Memory B cell (primary cell): ENCODE measurements at places on chromosomes 11 and 22.

GRCh38 chr22:20126284-20127029, 5.1 kb upstream of the ZDHHC8 start:
- DNase-seq = no peak

DNA sequence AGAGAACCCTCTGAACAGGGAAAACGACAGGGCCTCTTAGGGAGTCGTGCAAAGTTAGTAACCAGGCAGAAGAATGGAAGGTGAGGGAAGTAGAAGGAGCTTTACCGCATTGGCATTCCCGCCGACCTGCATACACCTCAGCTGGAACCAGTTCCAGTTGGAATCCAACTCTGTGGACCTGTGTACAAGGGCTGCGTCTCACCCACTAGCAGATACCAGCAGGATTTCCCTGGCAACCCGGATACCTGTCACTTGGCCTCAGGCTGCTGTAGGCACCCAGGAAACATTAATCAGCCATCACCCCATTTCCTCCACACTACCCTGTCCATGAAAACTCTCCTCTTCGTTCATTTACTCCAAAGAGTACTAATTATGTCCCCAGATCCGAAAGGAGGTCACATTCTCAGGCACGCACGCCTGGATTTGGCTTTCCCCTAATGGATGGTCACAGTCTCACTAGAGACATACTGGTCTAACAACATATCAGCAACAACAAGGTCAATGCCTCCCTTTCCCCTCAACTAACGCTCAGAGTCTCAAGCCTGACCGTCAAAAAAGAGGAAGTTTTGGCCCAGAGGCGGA, 842 bp downstream of the ARFGAP2 start:
- DNase-seq = no peak

- no peak for DNase-seq
Observed at GRCh38 chr11:119759324-119759723, 30.3 kb upstream of the NECTIN1 start.

- no peak for DNase-seq
Observed at GRCh38 chr22:30829901-30830550, 135.4 kb downstream of the OSBP2 start.

GRCh38 chr22:27445881-27446280, 355.7 kb downstream of the MN1 start:
- no peak for DNase-seq

DNA sequence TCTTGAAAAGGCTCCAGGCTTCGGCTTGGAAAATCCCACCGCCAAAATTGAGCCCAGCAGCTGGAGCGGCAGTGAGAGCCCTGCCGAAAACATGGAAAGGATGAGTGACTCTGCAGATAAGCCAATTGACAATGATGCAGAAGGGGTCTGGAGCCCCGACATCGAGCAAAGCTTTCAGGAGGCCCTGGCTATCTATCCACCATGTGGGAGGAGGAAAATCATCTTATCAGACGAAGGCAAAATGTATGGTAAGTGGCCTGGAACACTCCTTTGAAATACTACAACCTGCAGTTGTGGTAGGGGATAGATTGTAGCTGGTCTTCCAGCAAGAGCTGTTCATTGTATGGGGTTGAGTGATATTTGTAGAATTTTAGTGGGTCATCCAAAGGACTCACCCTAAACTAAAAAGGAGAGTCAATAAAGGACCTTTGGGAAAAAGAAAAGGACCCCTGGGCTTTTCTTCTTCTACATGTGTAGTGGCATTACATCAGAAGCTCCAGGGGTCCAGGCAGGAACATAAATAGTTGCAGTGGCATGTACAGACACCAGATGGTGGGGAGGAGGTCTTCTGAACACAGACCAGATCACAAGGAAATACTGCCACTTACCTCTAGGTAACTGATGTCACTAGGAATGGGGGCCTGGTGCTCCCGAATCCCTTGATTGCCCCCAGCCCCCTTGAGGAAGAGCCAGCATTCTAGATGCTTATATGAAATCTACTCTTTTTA, 90.1 kb downstream of the TEAD1 start:
- DNase-seq = no peak

DNA sequence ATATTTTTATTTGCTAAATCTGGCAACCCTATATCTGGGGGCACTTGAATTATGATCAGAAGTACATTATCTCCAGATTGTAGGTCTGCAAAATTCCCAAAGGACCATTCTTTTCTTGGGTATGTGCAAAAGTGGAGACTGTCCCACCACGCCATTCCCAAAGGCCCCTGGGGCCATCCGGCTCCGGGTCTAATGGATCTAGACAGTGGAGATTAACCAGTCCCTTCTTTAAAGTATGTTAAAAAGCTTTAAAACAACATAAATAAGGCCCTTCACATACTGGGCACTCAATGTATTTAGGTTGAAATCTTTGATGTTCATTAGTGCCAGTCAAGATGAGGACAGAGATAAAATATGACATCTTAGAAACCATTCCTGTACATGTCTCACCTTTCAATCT, 124.1 kb downstream of the MAML2 start:
- DNase-seq = no peak

- no peak for DNase-seq
Observed at GRCh38 chr11:45810431-45811108, 5.6 kb downstream of the SLC35C1 start.

DNA sequence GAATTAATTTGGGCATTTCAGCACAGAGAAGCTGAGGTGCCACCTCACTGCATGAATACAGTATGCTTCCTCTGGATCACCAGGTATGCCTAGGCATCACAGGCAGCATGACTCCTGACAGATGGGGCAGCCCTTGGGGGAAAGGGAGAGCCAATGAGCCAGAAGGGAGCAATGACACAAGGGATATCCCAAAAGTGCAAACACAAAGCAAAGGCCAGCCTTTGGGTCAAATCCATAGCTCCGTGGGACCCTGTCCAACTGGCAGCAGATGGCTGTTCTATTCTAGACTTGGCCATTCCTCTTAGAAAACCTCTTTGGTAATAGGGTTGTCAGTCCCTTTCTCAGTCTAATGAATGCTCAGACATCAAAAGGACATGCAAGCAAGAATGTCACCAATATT, 73.3 kb downstream of the SERGEF start:
- no peak for DNase-seq

- DNase-seq = no peak
Observed at GRCh38 chr22:50531962-50532674, 2.3 kb upstream of the TYMP start.

DNA sequence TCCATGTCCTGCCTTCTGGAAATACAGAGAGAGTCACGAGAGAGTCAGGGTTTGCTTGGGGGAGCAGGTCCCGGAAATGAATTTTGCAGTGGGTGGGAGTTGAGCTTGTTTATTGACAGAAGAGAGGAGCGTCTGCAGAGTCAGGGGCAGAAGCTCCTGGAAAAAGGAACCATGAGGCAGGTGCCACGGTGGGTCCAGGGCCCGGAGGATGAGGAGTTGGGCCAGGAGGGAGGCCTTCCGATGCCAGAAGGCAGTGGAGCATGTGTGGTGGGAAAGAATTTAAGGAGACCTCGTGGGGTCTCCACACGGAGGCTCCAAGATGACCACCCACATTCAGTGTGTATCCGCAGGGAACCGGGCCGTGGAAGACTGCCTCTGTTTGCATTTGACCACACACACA, 461.2 kb downstream of the BRD1 start:
- DNase-seq = no peak

DNA sequence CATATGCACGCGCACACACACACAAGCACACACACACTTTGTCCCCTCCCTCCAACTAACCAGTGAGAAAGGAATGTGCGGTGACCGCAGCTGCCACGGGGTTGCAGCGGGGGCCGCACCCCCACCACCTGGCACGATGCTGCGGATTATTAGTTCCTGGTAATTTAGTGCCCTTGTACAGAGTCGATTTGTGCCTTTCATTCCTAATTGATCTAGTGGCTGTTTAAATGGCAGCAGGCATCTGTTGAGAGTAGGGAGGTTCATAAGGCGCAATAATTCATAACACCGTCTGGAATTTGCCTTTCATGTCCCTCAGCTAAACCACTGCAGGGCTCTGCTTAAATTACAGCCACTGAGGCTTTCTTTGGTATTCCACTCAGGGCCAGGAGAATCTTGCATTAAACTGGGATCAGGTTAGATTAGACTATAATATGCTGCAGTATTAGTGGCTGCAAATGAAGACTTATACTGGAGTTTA, 113.7 kb downstream of the FEZ1 start:
- DNase-seq = no peak

- DNase-seq = no peak
Observed at GRCh38 chr11:70070706-70071105, 7.4 kb upstream of the ANO1 start.

GRCh38 chr11:69877235-69877634, 58.0 kb upstream of the FGF3 start:
- no peak for DNase-seq

DNA sequence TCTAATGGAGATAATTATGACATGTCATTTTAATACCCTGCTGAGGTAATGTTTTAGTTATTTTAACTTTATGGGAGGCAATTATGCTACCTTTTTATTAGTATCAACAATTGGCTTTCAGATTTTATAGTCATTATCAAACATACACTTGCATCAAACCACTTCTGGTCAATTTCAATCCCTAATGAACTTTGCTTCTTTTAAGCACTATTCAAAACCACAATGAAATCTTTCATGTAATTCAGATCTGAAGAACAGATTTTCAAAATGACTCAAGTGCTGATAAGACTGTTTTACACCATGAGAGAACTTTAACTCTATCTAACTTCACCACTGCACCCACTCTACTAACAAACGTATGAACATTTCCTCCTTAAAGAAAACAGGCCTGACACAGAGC, 25.9 kb upstream of the CCDC34 start:
- DNase-seq = no peak

- DNase-seq = no peak
Observed at GRCh38 chr22:26589367-26589844, 526 bp downstream of the TPST2 start.

DNA sequence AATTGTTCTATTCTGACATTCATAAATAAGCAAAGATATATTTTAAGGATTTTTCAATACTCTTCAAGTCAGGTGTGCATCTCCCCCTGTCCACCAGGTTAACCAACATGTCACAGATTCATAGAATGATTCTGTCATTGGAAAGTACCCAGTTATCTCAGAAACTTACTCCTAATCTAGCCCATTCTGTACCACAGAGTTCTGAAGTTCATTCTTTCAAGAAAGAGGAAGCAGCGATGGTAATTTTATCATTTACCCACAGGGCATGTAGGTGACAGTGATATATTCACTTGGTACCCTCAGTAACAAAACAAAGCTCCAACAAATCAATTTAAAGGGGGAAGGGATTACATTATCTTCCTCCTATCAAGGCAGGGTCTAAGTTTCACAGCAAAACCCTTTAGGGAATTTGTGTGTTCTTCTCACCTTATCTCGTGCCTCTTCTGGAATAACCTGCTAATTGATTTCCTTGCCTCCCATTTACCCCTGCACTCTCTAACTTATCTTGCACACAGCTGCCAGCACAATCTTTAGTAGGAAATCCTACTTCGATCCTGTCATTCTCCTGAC, 19.0 kb upstream of the MPPED2 start:
- DNase-seq = no peak

GRCh38 chr22:50064453-50064852, 6.4 kb upstream of the TTLL8 start:
- DNase-seq = no peak

- peak; percentile 90 for DNase-seq
Observed at GRCh38 chr22:46006379-46007002, 29.5 kb upstream of the WNT7B start.

DNA sequence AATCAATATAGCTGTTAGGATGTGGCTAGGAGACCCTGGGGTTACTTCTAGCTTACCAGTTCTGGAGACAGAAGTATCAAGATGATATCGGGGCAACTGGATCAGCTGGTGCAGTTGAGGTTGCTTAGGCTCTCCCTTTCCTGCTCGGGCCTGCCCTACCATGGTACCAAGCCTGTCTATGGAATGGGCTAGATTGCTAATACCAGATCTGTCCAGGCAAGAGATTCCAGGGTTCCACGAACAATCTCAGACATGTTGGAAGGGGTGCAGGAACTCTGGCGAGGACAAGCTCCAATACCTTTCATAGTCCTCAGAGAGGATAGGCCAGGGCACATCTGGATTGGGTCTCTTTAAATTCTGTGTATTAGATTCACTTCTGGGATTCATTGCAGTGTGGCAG, 53.8 kb downstream of the ADM start:
- no peak for DNase-seq

DNA sequence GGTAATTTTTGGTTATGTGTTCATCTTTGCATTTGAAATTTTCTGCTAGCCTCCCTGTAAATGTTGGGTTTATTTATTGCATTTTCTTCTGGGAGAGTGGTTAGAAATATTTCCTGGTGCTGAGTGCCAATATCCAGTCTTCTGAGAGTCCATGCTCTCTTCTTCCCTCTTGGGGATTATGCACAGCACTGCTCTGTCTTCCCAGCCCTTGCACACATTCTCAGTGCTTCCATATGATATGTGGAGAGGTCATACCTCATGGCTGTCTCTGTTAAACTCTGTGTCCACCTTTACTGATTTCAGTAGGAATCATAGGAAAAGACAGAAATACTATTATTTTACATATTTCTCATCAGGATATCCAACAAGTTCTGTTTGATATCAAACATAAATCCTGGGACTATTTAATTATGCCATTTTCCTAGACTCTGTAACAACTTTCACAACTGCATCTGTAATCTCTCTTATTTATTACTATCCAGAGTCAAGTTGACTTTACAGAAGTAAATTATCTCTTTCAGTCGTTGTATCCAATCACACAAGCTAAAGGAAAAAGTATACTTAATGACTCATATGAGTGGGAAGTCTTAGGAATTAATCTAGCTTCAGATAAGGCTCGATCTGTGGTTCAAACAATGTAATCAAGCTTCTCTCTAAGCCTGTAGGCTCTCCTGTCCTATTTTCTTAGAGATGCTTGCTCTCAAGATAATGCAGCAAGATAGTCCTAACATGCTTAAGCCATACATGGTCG, 2.7 kb upstream of the NXPE1 start:
- DNase-seq = no peak

- no peak for DNase-seq
Observed at GRCh38 chr11:114132417-114132816, 72.9 kb downstream of the ZBTB16 start.

DNA sequence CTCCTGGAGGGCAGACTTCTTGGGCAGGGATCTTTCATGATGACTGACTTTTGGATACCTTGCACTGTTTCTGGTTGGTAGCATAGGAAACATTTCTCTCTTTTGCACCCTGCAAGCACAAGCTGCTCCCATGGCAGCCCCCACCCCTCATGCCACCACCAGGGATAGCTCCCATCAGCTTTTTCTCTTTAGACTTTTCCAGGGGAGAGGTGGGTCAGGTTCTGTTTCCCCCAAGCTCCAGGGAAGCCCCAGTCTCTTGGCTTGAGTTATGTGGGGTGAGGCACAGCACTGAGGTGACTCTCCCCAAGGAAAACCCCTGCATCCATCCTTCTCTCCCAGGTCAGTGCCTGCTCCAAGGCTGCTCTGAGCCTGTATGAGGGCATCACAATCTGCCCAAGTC, 22.5 kb downstream of the LRRC32 start:
- DNase-seq = no peak

- no peak for DNase-seq
Observed at GRCh38 chr11:99423428-99423983, 402.8 kb downstream of the CNTN5 start.

GRCh38 chr22:46857142-46857884, 94.9 kb downstream of the TBC1D22A start:
- DNase-seq = no peak

GRCh38 chr11:93659841-93660240, 1.6 kb upstream of the CEP295 start:
- no peak for DNase-seq
